ENCODE measurements at places on chromosomes 12 and 14.

DNA sequence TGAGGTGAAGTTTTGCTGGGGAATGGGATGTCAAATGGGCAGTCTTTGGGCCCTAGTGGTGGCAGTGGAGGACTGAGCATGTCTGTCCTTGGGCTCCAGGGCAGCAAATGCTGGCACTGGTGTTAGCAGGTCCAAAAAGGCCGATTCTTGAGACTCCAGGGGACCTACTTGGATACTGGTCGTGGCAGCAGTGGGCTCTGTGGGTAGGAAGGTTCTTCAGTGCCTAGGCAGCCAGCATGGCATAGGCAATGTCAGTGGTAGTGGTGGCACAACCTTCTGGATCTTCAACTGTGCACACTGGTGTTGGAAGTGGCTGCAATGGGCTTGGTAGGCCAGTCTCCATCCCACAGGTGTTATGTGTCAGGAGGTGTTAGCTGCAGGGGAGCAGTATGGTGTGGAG, 334.7 kb upstream of the KITLG start:
- DNase-seq, result no peak

DNA sequence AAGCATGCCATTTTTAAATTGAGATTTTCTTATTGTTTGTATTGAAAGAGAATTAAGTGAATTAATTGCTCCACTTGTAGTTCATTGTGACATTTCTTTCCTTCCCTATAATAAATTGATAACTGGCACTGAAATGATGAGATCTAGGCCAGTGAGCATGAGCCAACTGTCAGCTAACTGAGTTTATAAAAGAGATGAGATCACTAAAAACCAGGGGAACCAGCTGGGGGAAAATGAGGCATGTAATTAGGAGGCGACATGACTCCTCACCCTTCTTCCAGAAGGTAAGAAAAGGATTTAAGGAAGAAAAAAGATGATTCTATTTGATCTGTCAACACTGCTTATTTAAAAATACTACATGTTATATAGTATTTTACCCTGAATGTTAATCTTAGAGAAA, 104.5 kb upstream of the DNM1L start:
- DNase-seq, result no peak

DNA sequence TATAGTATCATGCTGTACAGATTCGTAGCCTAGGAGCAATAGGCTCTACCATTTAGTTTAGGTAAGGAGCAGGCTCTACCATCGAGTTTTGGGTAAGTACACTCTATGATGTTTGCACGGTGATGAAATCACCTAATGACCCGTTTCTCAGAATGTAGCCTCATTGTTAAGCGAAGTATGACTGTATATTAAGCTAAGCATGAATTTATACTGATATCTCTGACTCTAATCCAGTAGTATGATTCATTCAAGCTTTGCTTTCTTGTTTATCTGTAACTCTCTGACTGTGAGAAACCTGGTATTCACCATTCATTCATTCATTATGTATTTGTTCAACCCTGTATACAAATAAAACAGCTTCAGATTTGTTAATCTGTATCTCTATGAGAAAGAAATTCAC, 283.9 kb upstream of the PRICKLE1 start:
- no peak for DNase-seq

DNA sequence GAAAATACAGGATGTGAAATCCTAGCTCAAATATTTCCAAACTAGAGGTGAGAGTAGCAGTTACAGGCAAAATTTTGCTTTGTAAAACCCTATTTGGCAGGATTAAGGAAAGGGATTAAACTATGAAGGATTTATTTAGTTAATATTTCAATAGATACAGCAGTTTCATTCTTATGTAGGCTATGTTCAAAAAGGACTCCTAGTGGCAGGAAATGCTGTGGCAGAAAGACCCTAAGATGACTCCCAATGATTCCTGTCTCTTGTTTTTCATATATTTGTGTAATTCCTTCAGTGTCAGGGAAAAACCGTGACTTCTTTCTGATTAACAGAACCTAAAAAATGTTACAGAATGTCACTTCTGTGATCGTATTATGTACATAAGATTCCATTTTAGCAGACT, 299.5 kb upstream of the RPL10L start:
- no peak for DNase-seq

- DNase-seq, result no peak
Measured at GRCh38 chr14:104557766-104558165, 21.8 kb upstream of the C14orf180 start.

- DNase-seq, result no peak
Measured at GRCh38 chr14:29548948-29549370, 378.7 kb downstream of the PRKD1 start.

DNA sequence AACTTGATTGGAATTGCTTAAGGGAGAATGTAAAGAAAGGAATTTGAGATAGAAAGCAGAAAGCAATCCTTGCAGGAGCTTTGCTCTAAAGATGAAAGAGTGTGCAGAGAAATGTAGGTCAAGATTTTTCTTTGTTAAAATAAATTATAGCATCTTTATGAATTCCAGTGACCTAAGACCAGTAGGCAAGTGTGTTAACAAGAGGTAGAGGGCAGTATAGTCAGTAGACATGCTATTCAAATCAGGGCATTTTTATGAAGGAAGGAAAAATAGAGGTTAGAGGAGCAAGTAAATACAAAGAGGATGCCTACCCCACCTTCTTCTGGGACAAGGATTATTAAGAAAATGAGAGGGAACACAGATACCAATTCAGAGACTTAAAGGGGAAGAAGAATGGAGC, 148.5 kb downstream of the PLCZ1 start:
- DNase-seq, result no peak

DNA sequence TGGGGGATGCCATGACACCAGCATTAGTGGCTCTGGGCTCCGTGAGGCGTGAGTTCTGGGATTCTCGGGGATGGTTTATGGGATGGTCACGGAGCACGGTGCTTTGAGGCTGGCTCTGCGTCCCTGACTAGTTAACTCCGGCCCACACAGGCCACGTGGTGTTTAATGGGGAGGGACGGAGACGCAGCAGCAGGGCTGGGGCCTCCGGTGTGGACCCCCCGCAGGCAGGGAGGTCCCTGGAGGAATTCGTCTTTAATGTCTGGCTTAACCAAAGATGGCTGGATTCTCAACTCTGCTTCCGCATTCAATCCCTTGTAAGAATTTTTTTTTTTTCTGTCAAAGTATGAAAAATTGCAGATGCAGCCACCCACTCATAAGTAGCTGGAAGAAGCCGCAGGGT, 86.4 kb upstream of the RFLNA start:
- DNase-seq, result no peak

- DNase-seq, result no peak
Measured at GRCh38 chr14:63295231-63295685, 23.5 kb downstream of the GPHB5 start.

All from activated T-helper 1 cell treated with anti-CD3 and anti-CD28 coated beads, Interleukin-2, amount 50 U/mL, for 16 hours (primary cell).